HS-27A (cell line): ENCODE measurements at places on chromosomes 4 and X.

GRCh38 chr4:83552924-83553323 is 17.0 kb downstream of the GPAT3 start:
- no peak for DNase-seq

DNA sequence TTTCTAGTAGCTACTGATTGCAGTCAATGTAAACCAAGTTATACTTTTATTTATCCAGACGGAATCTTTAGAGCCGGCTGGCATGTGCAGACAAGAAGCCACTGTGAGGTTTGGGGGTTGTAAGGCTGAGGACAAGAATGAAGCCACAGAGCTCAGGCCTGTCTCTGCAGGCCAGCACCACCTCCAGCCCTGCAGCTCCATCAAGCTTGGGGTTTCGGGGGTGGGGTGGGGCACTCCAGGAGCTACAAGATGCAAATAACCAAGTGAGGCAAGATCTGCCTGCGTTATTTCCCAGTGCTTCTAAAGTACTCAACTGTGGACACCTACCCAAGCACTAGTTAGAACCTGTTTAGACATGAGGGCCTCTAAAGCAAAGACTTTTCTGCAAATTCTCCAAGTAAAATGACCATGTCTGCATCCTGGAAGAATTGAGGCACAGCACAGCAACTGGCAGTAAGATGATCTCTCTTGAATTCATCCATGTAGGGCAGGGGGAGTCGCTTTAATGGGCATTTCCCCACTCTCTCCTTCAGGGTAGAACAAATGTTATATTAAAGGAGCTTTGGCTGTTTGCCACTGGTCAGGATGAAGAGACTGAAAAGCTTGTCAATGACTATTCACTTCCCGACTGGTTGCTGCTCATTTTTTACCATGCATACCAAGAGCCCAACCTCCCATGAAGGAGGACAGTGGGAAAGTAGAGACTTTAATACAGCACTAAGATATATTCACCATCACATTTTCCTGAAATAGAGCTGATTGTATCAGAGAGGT is 222.5 kb downstream of the MGST2 start:
- DNase-seq: no peak

GRCh38 chr4:85000343-85000742 is 33.9 kb upstream of the WDFY3 start:
- no peak for DNase-seq

GRCh38 chr4:104967034-104967401 is 179.7 kb upstream of the TET2 start:
- DNase-seq: no peak

GRCh38 chr4:35982318-35982717 is 262.0 kb downstream of the ARAP2 start:
- DNase-seq: no peak
